ENCODE measurements at places on chromosomes 11 and 22.

DNA sequence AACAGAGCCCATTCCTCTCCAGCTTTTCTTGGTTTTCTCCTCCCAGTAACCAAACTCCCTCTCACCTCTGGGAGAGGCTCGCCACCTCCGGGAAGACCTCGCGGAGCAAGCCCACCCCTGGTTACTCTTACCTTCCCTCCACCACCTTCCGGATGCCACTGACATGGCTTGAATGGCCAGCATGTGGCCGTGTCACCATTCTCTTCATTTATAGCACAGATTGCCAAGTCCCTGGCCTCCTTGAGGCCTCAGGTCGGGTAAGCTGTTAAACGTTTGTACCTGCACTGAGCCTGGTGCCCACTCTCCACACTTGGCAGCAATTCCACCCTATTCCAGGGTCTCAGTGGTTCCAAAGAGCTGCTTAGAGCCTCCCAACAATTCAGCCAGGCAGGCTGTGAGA, 8.0 kb upstream of the FXYD2 start:
- no peak for DNase-seq

- no peak for DNase-seq
Measured at GRCh38 chr11:65559535-65559934, 1.4 kb upstream of the LTBP3 start.

DNA sequence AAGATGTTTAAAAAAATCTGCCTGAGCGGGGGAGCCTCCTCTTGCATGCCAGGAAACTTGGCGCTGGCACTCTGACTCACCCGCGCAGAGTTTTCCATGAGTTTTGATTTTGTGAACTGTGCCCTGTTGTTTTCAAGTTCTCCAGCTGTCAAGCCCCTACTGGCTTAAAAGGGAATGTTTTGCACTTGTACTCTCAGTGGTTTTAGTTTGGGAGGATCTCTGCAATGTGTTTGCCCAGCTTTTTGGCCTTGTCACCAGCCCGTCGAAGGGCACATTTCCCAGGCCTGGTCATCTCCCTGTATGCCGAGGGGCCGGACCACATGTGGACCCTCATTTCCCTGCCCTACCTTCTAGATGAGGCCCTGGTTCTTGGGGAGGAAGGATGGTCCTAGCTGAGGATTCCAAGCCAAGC, 12.2 kb downstream of the MRGPRF start:
- DNase-seq, result peak; percentile 39

- DNase-seq, result no peak
Measured at GRCh38 chr22:28627791-28628190, 51.8 kb downstream of the TTC28 start.

DNA sequence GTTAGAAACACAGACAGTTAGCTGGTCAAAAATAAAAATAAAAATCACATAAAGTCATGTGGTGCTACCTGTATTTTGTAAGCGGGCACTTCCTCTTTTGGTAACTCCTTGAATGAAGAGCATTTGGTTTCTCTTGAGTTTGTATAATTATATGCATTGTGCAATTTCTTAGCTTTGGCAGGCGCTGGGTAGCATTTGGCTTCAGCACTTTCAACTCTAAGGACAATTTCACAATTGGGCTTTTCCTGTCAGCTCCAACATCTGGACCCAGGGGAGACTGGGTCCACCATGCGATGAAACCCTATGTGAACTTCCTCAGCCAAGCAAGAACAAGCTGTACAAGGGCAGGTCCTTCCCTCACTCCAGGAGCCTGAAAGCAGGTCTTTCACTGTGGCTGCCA, 169.1 kb downstream of the RRAS2 start:
- no peak for DNase-seq

Data from kidney capillary endothelial cell (primary cell).